ENCODE measurements at places on chromosomes 4 and X.

GRCh38 chr4:180674619-180675358 is 1568.4 kb upstream of the TENM3 start:
- DNase-seq = no peak

GRCh38 chr4:185276036-185276435 is 66.6 kb downstream of the SNX25 start:
- no peak for DNase-seq

DNA sequence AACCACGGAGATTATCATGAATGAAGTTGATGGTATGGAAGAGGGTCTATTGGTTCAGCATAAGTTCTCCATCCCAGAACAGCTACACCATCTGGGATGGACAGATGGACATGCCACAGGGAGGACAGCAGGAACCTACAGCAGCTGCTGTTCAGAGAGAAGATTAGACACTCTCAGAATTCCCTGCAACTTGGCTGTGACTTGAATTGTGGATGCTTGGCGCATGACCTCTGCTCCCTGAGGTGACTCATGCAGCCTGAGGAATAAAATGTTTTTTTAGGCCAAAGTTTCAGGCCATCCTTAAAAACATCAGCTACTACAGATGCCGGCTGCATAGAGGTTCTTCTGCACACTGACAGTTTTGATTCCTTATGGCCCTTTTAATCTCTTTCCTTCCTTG is 97.3 kb downstream of the RS1 start:
- DNase-seq = no peak

DNA sequence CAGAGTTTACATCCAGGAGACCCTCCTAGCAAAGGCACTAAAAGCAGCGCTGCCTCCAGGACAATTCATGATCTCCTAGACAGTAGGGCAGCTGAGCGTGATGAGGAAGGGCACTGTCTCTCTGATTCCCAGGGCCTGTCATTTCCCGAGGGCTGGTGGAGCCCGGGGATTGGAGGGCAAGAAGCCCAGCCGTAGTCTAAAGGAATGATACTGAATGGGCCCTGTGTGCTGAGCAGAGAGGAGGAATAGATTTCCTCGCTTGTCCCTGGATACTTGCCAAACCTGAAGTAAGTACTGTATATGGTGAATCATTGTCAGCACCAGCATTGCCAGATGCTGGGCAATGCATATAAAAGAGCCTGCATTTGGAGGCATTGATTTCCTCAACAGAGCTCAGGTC is 88.0 kb upstream of the SLITRK2 start:
- DNase-seq = no peak

GRCh38 chr4:121360495-121360894 is 20.3 kb downstream of the QRFPR start:
- DNase-seq = no peak

GRCh38 chr4:43959976-43960375 is 488.6 kb downstream of the KCTD8 start:
- DNase-seq = no peak

DNA sequence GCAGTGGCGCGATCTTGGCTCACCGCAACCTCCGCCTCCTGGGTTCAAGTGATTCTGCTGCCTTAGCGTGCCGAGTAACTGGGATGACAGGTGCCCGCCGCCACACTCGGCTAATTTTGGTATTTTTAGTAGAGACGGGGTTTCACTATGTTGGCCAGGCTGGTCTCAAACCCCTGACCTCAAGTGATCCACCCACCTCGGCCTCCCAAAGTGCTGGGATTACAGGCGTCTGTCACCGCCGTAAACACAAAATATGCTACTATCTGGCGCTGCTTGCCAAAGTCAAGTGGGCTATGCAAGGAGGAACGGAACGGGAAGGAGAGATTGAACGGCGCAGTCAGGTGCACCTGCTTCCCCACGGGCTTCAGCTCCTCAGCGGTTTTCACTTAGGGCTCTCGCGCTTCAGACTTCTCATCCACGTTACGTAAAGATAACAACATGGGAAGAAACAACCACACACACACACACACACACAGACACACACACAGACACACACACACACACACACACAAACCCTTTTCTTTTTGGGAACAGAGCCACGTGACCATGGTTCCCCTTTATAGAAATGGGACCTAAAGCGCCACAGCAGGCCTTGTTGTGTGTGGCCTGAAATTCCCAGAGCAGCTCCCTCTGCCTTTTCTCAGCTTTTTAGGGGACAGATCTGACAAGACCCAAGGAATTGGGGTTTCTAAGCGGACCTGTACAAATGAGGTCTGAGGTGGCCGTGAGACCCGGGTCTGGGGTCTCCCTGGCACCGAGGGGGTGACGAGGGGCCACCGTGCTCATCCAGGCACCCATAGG is 1.5 kb downstream of the P2RY8 start:
- DNase-seq = no peak

GRCh38 chr4:141395919-141396318 is 175.2 kb downstream of the ZNF330 start:
- DNase-seq = no peak

DNA sequence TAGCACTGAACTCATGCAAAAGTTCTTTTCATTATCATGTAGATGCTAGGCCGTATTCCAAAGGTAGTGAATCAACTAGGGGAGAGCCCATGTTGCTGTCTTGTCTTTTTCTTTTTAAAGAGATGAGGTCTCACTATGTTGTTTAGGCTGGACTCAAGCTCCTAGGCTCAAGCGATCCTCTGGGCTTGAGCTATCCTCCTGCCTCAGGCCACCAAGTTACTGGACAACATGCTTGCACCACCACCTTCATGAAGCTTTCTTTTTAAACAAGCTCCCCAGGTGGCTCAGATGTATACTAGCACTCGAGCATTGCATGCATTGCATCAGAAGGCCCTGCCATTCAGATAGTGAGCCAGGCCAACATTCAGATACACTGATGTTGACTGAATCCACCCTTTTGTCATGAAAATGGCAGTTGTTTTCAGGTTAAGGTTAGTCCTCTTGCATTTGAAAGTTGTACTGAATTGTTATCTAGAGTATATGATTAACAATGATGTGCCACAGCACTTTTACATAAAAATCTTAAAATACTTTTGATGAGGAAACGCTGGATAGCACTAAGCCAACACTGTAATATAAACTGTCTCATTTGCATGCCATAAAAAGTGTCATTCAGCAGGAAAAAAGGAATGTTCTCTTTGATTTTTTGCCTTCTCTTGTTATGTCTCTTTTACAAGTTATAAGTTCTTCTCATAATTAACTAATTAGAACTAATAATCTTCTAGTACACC is 76.7 kb downstream of the FNIP2 start:
- no peak for DNase-seq

Measured in BE2C (cell line).